ENCODE measurements at places on chromosomes 2 and 18.

DNA sequence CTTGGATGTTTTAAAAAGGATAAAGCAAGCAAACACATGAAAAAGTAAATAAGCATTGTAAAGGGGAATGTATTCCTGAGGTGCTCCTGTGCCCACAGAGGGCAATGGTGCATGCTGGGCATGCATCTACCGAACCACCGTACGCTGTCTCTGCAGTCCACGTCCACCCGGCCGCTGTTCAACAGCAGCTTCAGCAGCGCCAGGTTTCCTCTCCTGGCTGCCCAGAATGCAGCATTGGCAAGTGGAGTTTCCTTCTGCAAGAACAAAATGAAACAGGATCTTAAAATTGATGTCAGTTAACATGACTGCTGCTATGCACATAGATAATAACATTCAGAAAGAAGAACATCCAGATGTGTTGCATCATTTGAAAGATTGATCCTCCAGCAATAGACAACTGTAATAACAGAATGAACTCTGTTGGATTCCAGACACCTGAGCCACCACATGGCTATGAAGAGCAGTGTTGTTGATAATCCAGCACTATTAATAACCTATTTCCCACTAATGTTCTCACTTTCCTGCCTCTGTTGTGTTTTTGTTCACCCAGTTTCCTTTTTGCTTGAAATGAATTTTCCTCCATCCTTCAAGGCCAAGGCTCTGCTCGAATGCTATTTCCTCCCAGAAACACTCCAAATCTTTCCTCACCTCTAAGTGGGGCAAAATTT lies 13.6 kb downstream of the ANKRD29 start:
- DNase-seq: no peak

DNA sequence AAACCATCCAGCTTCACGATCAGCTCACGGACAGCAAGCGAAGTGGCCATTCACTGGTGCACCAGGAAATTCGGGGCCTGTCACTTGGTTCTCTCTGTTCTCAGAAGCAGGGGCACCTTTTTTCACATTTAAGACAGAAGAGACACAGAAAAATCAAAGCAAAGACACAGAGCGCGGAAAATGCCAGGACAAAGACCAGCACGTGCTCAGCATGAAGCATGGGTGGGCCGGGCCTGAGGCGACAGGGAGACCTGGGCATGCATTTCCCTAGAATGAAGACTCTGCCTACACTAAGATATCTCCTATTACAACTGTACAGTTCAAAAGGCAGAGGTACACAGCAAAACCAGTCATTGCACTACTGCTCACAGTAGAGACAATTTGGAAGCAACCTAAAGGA lies 117.4 kb upstream of the ID2 start:
- no peak for DNase-seq

DNA sequence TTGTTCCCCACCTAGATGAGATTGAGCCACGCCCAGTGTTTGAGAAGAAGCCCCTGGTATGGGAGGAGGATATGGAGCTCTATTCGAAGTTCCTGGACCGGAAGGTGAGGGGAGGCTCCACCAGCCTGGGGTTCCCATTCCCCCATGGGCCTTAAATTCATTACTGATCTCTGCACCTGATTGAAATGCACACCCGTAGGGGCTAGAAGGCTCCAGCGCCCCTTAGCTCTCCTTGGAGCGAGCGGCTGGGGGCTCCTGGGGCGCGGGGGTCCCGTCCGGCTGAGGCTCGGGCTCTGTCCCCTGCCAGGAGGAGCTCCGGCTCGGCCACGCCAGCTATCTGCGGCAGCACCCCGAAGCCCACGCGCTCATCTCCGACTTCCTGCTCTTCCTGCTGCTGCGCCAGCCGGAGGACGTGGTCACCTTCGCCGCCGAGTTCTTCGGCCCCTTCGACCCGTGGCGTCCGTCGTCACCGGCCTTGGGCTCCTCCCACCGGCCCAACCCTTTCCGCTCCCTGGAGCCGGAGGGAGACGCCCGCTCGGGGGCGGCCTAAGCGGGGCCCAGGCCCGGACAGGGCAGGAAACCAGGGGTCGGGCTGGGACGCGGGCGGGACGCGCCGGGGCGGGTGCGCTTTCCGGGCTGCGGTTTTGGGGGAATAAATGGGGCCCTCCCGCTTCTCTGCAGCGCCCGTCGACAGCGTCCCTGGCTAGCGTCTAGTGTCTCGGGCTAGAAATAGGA lies 10.9 kb downstream of the CATIP start:
- DNase-seq: peak; percentile 88

GRCh38 chr2:562391-563364 lies 114.5 kb downstream of the TMEM18 start:
- DNase-seq: no peak

GRCh38 chr18:10378688-10379420 lies 75.6 kb upstream of the APCDD1 start:
- DNase-seq: no peak

DNA sequence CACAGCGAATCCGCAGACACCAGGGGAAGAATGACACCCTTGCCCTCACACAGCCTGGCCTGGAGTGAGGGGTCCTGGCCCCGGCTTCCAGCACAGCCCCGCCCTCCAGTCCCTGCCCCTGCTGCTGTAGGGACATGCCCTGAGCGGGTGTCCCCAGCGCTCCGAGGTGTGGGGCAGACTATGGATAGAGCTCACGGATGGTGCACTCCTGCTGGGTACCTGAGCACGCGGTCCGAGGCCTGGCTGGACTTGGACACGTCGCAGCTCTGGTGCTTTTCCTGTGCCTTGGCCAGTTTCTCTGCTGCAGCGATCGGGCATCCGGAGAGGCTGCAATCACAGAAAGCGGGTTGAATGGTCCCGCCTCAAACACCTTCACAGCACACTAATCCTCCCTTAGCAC lies 165.7 kb upstream of the PXDN start:
- DNase-seq: no peak

DNA sequence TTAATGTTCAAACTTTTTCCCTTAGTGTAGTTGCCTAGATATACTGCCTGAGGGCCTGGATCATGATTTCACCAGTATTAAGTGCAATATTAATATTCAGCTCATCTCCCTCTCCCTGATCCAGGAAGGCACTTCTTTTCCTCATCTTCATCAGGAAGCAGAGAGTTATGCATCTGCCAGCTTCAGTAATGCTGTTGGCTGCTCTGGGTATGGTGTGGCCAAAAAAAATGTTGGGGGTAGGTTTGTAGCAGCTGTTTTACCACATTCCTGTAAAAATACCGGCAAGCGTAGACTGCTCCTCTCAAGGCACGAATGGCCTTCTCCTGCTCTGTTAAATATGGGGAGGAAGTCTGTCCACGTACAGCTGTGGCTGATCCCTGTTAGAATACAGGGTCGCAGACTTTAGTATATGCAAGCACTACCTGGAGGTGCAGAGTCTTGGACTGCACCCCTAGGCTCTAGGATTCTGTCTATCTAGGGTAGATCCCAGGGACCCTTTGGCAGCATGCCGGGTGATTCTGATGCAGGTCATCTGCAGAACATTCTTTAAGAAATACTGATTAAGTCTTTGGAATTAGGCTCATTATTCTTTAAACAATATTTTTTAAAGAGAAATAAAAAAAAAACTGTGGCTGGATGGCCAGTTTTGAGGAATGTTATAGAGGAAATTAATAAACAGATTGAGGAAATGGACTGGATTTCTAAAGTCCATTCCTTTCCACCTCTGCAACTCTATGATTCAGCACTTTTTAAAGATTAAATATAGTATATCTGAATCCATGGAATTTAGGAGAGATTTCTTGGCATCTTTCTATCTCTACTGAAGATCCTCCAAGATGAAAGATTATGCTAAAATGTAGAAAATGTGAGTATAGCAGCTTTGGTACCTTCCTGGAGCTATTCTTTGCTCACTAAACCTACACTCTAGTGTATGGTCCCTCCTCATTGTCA lies 21.0 kb upstream of the GLS start:
- DNase-seq: no peak

DNA sequence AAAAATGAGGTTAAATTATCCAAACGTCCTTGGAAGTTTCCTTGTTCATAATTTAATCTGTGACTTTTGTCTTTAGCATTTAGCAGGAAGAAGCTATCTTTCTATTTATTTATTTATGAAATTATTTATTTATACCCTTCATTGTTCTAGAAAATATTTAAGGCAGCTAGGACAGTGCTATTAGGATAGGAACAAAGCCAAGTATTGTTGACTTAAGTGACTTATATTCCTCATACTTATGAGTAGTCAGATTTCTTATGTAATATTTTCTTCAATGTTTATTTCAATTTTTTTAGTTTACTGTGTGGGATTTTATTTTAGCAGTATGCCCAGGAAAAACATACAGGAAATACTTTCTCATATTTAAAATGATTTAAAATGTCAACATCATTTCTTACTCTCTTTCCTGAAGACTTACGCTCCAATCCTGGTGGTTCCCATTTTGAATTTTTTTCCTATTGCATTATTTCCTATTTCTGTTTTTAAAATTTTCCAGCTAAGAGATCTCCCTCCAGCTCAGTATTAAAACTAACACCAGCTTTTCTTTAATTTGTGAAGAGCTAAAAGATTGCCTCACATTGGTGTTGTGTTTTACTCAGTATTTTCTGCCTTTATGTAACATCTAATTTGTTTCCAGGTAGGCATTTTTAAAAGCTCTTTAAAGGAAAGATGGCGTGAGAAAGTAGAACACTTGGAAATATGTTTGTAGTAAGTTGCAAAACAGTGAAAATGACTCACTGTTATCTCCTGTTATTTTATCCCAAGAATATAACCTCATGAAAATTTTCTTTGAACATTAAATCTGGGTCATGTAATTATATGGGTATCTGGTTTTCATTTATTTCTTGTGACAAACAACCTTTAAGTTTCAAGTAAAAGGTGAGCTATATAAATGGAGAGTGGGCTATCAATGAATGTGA lies 32.2 kb downstream of the MAPRE2 start:
- DNase-seq: no peak

- DNase-seq: no peak
These were observed 31.0 kb upstream of the C2orf66 start for GRCh38 chr2:196840171-196840570.

GRCh38 chr2:180125245-180125962 lies 118.3 kb upstream of the CWC22 start:
- DNase-seq: peak; percentile 89

- no peak for DNase-seq
These were observed 98.8 kb downstream of the INHBB start for GRCh38 chr2:120444691-120445240.

- DNase-seq: no peak
These were observed 253.7 kb downstream of the MYCN start for GRCh38 chr2:16194096-16194390.

DNA sequence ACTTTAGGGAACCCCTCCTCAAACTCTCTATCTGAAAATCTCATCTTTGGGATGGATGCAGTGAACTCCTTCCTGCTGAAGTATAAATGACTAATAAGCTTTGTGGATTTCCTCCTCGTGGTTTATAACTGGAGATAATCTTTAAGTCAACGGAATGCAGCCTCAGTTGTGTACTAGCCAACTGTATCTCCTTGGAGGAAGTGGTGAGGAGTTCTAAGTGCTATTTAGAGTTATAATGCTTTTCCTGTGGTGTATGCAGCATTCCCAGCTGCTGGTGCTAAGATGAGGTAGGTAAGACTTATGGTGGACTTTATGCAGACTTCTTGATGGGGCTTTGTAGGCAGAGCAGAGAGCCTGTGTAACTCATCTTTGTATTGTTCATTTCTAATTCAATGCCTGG lies 90.9 kb downstream of the LYPD6B start:
- no peak for DNase-seq

DNA sequence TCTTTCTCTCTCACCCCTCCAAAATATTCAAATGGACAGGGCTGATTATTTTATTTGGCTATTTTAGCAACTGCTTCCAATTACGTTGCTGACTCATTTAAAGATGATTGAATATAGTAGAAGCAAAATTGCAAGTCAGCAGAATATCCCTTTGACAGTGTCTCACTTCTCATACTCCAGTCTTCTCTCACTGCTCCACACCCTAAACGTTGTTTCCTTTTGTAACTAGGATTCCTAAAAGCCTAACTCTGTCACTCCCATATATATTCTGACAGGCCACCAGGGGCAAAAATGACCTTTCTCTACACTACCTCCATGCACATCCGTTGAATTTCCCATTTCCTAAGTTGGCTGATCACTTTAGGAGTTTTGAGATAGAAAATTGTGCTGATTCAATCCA lies 351.1 kb downstream of the RND3 start:
- DNase-seq: no peak

DNA sequence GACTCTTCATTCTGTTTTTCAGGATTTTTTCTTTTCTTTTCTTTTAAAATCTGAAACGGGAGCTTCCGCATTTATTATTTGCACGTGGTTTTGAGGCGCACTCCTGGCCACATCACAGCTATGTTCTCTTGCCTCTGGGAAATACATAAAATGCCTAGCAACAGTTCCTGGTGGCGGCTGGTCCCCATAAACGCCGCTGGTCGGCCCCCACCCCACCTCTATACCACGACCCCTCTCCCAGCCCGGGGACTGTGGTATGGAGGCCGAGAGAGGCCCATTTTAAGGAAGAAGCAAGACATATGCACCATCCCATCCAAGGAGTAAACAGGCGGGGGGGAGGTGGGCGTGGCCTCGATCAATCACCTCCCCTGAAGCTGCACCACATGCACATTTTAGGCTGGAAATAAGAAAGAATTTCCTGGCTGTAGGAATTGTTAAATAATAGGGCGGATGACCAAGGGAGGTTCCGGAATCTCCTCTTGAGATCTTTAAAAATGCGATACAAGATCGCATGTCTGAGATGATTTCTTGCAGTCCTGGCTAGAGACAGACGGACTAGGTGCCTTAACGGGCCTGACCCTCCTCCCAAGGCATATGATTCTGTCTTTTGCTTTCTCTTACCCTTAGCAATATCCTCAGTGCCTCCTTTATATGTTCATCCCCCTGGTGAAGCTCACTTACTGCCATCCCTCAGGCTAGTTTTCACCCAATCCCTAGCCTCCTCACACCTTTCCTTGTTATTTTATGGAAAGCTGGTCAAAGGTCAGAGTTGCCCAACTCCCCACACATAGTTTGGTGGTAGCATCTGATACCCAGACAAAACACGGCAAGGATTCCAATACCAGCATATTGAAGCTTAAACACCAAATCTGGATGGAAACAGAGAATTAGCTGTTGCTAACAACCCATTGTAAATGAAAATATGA lies 82.4 kb downstream of the BCL2 start:
- DNase-seq: no peak

DNA sequence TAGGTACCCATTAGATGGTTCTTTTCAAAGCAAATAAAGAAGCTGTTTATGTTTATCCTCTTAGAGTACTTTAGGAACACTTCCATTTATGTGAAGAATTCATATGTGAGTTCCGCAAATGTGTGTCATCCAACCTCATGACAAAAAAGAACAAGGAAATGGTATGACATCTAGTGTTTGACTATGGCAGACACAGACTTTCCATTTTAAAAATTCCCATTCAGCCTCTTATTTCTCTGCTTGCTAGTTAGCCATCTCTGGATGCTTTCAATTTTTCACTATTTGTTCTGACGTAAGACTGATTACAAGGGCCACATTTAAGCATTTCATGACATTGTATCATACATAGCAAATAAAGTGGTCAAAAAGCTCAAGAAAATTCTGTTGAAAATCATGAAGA lies 103.0 kb downstream of the ZAP70 start:
- DNase-seq: no peak

DNA sequence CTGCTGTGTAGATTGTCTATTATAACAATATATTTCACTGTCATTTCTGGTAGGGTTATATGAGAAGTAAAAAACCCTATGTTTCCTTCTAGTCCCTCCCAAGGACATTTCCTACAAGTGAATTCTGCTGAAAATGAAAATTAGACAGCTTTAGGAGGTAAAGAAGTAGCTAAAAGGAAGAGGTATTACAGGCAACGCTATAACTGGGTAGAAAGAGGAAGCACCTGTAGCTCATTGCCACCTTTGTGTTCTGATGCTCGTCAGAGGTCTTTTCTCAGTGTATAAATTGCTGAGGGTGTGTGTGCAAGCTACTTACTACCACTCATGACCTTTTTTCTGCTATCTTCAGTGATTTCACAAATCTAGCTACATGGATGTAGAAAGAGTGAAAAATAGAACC lies 1.4 kb downstream of the DNAJC10 start:
- no peak for DNase-seq
